ENCODE measurements at places on chromosomes 6 and 20.
A peak's percentile ranks its signal among the peaks of the same experiment; 100 is the strongest.

DNA sequence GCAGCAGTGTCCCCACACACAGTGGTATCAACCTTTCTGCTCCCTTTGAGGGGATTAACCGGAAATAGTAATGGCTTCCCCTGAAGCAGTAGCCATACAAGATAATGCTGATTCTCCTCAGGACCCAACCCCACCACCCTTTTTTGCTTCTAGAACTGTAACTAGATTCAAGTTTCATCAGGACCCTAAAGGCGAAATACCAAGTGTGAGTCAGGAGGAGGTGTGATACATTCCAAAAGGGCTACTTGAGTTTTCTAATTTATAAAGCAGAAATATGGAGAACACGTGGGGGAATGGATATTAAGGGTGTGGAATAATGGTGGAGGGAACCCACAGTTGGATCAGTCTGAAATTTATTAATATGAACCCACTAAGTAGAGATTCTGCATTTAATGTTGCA, 51.5 kb upstream of the CAP2 start:
- no peak for DNase-seq

DNA sequence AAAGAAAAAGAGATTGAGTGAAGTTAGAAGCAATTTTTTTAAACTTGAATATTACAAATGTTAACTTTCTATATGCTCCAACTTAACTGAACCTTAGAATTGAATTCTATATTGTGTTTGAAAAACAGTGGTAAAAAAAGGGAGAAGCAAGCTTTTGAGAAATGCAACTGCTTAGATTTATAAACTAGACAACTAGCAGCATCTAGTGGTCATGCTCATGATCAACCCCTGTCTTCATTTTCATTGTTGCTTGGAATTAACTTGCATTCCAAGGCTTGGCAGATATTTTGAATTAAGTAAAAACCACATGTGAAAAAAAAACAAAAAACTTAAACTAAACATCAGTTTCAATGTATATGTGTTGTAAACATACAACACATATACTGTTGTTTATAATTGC, 113.1 kb downstream of the C6orf58 start:
- DNase-seq = no peak

GRCh38 chr6:15595461-15596173, 67.2 kb downstream of the DTNBP1 start:
- no peak for DNase-seq

GRCh38 chr6:3287308-3287707, 28.6 kb downstream of the PSMG4 start:
- DNase-seq = no peak

DNA sequence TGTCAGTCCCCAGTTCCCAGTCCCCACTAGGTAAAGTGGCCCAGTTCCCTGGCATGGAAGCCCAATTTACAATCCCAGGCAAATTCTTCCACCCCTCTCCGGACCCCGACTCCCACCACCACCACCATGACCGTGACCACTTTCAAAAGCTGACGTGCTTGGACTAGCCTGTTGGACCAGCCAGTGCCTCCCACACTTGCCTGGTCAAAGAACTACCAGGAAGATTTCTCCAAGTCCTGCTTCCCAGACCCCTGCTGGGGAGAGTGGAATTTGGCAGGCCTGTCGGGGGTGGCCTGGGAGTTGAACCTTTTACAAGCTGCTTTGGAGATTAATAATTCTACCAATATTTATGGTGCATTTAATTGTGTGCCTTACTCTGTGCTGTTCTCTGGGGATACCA, 1.4 kb upstream of the PTPRT start:
- no peak for DNase-seq

DNA sequence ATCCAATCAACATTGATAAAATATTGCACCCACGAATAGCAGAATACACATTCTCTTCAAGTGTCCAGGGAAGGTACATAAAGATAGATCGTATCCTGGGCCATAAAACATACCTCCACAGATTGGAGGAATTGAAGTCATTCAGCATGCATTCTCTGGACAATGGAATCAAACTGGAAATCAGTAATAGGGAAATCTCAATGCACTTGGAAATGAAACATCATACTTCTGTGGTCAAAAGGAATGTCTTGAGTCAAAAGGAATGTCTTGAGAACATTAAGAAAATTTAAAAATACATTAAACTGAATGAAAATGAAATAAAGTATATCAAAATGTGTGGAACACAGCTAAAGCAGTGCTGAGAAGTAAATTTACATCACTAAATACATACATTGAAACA, 138.8 kb downstream of the TFAP2A start:
- no peak for DNase-seq

GRCh38 chr20:13749811-13750210, 34.9 kb downstream of the ESF1 start:
- DNase-seq = no peak

GRCh38 chr20:40698281-40698680, 9.2 kb upstream of the MAFB start:
- no peak for DNase-seq

- peak; percentile 73 for DNase-seq
Measured at GRCh38 chr6:137903933-137904821, 37.1 kb downstream of the TNFAIP3 start.

- DNase-seq = no peak
Measured at GRCh38 chr6:105573556-105573955, 170.7 kb upstream of the PREP start.

DNA sequence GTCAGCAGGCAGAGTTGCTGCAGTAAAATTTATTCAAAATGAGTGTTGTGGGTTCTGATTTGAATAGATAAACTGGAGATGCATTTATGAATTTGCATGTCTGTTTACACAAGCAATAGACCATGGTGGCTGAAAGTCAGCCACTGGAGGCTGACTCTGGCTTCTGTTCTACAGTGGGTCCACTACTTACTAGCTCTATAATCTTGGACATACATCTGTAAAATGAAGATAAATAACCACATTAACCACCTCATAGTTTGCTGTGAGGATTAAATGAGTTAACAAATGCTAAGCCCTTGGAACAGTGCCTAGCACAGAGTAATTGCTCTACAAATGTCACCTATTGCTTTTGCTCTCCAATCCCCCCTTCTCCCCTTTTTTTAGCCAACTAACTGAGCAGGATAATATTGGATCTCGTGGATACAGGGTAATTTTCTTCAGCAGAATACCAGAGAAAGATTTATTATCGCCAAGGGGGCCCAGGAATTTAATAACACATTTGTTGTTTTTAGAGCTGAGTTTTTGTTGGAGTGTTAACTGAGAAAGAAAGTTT, 1.4 kb upstream of the PM20D2 start:
- peak; percentile 6 for DNase-seq

- DNase-seq = no peak
Measured at GRCh38 chr6:149717255-149717587, 680 bp downstream of the LATS1 start.

- peak; percentile 45 for DNase-seq
Measured at GRCh38 chr20:36604952-36605398, 604 bp upstream of the RAB5IF start.

- DNase-seq = no peak
Measured at GRCh38 chr6:157893238-157893637, 70.2 kb downstream of the SNX9 start.

GRCh38 chr6:125753218-125753936, 3.9 kb downstream of the HEY2 start:
- no peak for DNase-seq

- no peak for DNase-seq
Measured at GRCh38 chr6:149046822-149047246, 270.7 kb upstream of the TAB2 start.

GRCh38 chr6:120378582-120379220, 955.6 kb downstream of the TBC1D32 start:
- DNase-seq = no peak

- DNase-seq = no peak
Measured at GRCh38 chr6:138115201-138115600, 8.0 kb upstream of the PERP start.

- no peak for DNase-seq
Measured at GRCh38 chr6:57173056-57173885, 1.1 kb downstream of the BAG2 start.

DNA sequence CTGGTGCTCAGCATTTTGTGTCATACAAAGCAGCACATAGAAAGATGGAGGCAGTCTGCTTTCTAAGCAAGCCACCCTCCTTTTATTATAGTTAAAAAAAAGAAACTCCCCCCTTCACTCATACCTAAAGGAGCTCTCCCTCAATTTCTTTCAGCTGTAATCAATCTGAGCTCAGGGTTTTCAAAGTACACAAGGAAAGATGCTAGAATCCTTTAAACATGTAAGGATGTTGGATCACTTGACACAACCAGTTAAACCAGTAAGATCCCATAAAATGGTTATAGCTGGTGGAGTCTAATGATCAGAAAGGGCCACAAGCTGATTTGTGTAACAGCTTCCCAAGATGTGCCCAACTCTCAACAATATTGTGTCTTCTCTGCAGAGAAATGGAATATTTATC, at the start of gene CALHM4:
TSS of gene CALHM4 (plus strand) at position 301 of the 400 bp plus-strand sequence. CDS start at position 344, 43 bp downstream.
- no peak for DNase-seq

- DNase-seq = no peak
Measured at GRCh38 chr6:133973109-133973971, 20.3 kb downstream of the TBPL1 start.

GRCh38 chr20:61570646-61571195, 318.7 kb downstream of the CDH4 start:
- DNase-seq = no peak

- DNase-seq = no peak
Measured at GRCh38 chr6:152893187-152893586, 89.7 kb downstream of the FBXO5 start.

- no peak for DNase-seq
Measured at GRCh38 chr6:18503593-18504231, 116.6 kb downstream of the RNF144B start.

- DNase-seq = no peak
Measured at GRCh38 chr20:43584448-43585136, 6.1 kb upstream of the IFT52 start.

DNA sequence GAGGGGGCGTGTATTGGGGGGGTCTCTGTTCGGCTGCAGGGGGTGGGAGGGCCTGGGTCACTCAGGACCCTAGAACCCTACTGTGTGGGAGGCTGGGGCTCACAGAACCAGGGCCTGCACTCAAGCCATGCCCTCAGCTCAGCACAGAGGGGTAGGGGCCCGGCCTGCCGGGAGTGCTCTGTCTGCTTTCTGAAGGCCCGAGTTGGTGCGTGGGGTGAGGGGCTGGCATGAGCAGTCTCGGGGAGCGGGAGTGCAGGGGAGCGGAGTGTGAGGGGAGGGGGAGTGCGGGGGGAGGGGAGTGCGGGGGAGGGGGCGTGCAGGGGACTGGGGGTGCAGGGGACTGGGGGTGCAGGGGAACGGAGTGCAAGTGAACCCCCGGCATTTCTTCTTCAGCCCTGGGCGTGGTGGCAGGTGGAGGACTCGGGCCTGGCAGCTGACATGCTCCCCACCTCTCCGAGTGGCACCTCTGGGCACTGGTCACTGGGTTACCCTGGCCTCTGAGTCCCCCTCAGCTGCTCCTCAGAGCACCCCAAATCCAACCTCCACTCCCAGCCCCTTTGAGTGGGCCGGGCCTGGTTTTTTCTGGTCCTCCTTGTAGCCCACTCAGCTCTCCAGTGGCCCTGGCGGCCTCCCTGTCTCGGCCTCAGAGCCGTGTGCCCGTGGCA, 1.0 kb downstream of the COL20A1 start:
- no peak for DNase-seq

DNA sequence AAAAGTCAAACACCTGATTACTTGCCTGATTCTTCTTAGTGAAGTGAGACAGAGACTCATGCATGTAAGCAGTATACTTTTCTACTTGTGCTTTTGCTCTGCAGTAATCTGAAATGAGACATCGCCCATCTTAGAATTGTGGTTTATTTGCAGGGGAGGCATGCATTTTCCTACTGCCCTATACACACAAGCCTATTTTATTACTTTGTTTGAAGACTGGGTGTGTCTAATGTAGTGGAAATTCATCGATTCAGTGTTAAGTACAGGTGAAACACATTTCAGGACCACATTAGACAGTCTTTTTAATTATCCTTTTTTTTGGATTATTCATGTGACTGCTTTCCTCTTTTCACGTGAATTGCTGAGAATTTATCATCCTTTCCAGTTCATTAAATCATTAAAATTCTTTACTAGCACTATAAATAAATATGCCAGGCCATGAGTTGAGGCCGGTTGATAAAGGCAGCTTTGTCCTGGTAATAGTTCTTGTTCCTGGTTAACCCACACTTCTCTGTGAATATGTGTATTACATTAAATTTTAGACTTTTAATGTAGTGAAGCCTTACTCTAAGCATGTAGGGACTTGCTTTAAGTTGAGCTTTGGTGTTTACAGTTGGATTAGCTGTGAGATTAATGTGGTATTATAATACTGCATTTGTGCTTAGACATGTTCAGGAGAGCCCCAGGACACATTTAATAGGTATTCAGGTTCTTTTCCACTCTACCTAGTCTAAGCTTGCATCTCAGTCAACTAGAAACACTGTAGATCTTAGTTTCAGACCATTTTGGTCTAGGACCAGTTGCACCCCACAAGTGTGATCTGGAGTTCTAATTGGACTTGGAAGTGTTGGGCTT, 10.8 kb upstream of the BTBD3 start:
- DNase-seq = no peak

- no peak for DNase-seq
Measured at GRCh38 chr20:60851826-60852704, 400.0 kb upstream of the CDH4 start.

DNA sequence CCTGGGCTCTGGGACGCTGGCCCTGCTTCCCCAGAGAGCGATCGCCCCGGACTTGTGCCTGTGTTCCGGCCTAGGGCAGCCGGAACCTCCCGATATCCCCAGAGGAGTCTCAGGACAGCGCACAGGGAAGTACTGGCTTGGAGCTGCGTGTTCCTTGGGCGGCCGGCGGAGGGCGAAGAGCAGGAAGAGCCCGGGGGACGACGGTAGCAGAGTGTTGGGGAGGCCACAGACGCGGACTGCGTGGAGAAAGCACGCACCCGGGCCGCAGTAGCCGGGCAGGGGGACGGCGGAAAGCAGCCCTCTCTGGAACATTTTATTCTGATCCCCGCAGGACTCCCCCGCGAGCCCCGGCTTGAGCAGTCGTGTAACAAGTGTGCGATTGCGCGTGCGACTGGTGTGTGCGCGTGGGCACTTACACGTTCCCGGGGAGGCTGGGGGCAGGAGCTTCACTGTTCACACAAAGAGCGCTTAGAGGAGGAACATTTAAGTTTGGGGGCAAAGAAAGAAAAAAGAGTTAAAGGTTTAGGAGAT, 36.1 kb downstream of the NCR2 start:
- DNase-seq = no peak

- DNase-seq = no peak
Measured at GRCh38 chr6:129623008-129623732, 86.8 kb downstream of the ARHGAP18 start.
